ENCODE measurements at places on chromosomes 1 and 21. TPM values are rescaled to one million over a fixed set of nuclear protein-coding genes. Genes with fewer than 3 reads are reported as not detected.

VAMP3 gene
- total RNA-seq, result 115 TPM

KISS1 gene
- total RNA-seq, result not detected

TMEM240 gene
- 7.0 TPM for total RNA-seq

ARHGAP29 gene
- 44.8 TPM for total RNA-seq

SLC44A5 gene
- total RNA-seq, result not detected

BSDC1 gene
- total RNA-seq, result 65.9 TPM

ORC1 gene
- total RNA-seq, result 2.0 TPM

TEDDM1 gene
- not detected for total RNA-seq

CLCA4 gene
- not detected for total RNA-seq

ATP5PF gene
- 71.5 TPM for total RNA-seq

RIMKLA gene
- not detected for total RNA-seq

RHD gene
- total RNA-seq, result not detected

FABP3 gene
- 2.2 TPM for total RNA-seq

GSTM5 gene
- not detected for total RNA-seq

LCK gene
- total RNA-seq, result not detected

CNR2 gene
- not detected for total RNA-seq

NCMAP gene
- not detected for total RNA-seq

SCMH1 gene
- 16.0 TPM for total RNA-seq

FTCD gene
- not detected for total RNA-seq

CR1L gene
- total RNA-seq, result not detected

PTPN14 gene
- 39.0 TPM for total RNA-seq

RGS13 gene
- total RNA-seq, result not detected

NES gene
- 30.3 TPM for total RNA-seq

RNF186 gene
- not detected for total RNA-seq

AP4B1 gene
- 19.8 TPM for total RNA-seq

USH2A gene
- total RNA-seq, result not detected
